ENCODE measurements at places on chromosomes 13 and 19. TPM values are rescaled to one million over a fixed set of nuclear protein-coding genes. Genes with fewer than 3 reads are reported as not detected.

The KLK13 gene
- polyA plus RNA-seq = not detected

The RDH8 gene
- polyA plus RNA-seq = not detected

The GAS6 gene
- polyA plus RNA-seq = 356 TPM

The PRDX2 gene
- polyA plus RNA-seq = 187 TPM

The IFI30 gene
- polyA plus RNA-seq = 6.9 TPM

The ING1 gene
- 8.7 TPM for polyA plus RNA-seq

DNA sequence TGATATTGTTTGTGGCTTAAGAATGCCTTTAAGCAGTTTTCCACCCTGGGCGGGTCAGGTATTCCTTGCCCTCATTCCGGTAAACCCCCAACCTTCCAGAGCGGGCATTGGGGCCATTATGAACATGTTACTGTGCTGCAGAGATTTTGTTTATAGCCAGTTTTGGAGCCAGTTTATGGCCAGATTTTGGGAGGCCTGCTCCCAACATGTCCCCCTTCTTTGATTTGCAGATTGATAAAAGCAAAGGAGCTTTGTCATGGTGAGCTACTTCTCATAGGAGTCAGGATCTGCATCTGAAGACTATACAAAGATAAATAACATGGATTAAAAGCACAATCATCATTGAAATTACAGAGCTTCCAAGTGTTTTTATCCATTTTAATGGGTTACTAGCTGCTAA is 36.9 kb upstream of the ZNF562 start:
- no peak for DNase-seq

DNA sequence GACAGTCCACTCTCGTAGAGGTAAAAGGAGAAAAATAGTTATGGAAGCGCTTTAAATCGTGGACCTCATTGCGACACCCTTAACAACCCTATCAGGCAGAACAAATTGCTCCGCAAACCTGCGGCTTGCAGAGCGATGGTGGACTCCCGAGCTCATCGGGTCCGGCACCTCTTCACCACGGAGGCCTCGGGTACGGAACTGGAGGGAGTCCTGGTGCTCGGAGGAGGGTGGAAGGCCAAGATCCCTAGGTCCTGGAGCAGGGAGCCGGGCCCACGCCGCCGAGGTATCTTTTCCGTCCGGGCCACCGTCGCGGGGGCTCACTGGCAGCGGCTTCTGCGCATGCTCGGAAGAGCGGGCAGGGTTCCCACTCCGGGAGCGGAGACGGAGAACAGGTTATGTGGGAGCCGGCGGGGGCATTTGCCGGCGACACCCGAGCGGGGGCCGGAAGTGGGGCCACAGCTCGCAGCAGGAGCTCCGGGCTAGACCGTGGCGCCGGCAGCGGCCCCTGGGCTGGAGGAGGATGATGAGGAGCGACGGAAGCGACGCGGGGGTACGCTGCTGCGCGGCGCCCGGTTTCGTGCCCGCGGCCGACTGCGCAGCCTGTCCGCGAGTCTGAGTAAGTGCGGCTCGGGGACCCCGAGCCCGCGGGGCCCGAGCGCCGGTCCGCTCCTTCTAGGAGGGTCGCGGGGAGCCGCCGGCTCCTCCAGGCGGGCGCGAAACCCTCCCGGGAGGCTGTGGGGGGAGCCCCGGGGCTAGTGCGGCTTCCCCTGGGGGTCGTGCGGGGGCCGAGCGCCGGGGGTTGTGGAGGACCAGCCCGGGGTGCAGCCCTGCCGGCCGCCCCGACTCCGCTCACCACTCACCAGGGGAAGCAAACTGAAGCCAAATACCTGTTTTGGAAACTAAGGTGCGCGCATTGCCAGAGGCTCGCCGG is at the start of gene ABHD13:
ABHD13 (plus strand) TSS at position 349 of the 931 bp plus-strand sequence. CDS start 10,827 bp downstream, outside the sequence.
- DNase-seq = peak; percentile 70

GRCh38 chr19:51702103-51702824 is 9.1 kb downstream of the SPACA6 start:
- DNase-seq = no peak

- DNase-seq = no peak
Observed at GRCh38 chr13:89897681-89898080, 1449.8 kb upstream of the MIR17HG start.

All from AG04450 (cell line).